Ecto neural progenitor cell (in vitro differentiated cells): ENCODE measurements at places on chromosomes 4 and X.

DNA sequence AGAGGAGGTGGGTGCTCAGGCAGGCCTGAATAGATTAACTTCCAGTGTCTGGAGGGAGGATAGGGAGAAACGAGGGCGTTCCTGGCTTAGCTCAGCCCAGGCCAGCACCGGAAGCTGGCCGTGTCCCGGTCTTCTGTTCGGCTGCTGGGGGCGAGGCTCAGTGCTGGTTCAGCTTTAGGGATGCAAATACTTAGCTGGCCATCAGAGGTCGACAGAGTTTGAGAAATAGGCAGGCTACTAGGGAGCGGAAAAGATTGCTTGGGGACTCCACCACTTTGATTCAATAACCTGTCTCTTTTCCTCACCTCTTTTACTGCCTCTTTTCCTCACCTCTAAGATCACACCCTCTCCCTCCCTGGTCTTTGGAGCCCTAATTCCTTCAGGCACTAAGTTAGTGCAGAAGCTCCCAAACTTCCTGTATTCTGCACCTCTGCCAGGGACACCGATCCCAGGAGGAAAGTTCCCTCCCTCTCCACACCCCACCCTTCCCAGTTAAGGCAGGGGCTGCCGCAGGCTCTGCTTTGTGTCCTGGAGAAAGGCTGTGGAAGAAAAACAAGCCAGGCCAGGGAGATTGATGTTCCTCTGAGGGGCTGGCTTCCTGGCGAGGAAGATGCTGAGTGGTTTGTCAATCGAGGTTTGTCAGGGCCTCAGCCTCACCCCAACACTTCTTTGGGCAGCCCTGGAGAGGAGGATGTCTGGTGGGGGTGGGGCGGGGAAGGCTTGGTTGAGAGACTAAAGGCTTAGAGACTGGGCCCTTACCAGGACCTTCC is 6.0 kb upstream of the EFNB1 start:
- DNase-seq, result no peak

- no peak for DNase-seq
Observed at GRCh38 chr4:89610236-89610635, 226.7 kb downstream of the SNCA start.

GRCh38 chr4:73844345-73844744 is 7.9 kb downstream of the CXCL6 start:
- DNase-seq, result no peak

DNA sequence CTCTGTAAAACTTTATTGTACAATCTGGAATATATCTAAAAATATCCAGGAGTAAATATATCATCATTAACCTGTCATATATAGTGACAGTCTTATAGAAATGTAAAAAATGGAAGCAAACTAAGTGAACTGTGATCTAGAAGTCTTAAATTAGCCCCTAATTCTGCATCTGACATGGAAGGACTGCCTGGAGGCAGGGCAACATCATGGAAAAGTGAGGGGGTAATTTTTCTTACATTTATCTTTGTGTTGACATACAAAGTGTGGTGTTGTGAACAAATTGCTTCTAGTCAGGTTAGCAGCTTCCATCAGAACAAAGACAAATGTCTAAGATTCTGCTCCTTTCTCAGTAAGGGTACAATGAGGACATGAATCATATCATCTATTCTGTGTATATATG is 186.3 kb downstream of the C4orf33 start:
- no peak for DNase-seq
